A549 (cell line): ENCODE measurements at places on chromosomes 13 and 19. TPM values are rescaled to one million over a fixed set of nuclear protein-coding genes. Genes with fewer than 3 reads are reported as not detected.

Gene KLF1
- polyA plus RNA-seq, result not detected in 3 replicates

- no peak for DNase-seq
These were observed 1433.0 kb downstream of the UQCRFS1 start for GRCh38 chr19:27779954-27780353.

- no peak for DNase-seq
These were observed 154.9 kb downstream of the FGF9 start for GRCh38 chr13:21825801-21826200.

DNA sequence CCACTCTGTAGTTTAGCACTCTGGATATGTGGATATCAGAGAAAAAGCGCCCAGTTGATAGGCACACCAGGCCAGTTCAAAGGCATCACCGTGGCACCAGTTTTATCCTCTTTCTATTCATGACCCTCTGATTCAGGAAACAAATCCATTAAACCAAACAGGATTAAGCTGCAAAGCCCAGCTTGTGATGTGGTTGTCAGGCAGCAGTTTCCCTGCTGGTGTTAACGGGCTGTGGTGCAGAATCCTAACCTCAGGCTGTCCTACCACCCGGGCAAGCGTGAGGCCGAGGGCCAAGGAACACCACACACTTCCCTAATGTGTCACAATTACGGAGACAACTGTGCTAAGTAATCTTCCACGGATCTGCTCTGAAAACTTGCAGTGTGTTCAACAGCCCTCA, 209.1 kb downstream of the OLFM4 start:
- no peak for DNase-seq

DNA sequence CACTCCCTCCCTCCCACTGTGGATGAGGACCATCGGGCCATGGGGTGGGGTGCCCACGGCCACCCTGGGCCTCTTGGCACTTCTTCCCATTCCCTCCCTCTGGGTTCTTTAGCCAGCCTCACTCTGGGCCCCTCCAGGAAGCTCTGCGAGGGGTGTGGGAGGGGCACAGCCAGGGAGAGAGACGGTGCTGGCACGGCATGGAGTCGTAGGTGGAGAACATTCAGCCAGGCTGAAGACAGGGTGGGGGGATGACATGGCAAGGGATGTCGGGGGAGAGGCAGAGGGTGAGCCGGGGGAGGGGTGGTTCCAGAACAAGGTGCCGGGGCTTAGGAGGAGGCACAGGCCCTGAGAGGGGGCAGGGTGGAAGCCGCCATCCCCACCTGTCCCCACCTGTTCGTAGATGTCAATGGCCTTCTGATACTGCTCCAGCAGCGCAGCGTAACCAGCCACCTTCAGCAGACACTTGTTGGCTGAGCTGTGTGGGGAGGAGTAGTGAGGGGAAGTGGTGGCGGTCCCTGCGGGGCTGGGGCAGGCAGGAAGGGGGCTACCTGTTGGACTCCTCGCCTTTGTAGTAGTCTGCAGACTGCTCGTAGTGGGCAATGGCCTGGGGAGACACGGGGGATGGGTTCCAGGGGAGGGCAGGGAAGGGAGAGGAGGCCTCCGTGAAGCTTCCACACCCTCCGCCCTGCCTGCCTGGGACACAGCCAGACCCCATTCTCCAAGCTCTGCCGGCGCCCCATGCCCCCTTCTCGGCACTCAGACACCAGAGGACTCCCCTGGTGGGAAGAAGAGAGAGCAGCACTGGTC, 8.8 kb upstream of the KPTN start:
- DNase-seq, result no peak

DNA sequence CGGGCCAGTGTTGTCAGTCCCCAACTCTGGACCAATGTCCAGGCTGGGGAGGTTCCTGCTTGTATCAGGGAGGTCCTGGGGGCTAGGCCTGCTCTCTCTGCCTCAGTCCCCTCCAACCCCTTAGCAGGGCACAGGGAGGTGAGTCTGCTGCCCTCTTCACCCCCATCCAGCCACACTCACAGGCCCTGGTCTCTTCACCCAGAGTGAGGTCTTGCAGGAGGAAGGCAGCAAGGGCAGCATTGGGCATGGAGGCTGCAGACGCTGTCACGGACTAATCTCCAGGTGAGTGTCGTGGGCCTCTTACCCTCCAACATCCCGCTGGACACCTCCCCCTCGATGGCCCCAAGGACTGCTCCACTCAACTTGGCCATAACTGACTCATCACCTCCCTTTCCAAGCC, 11.9 kb upstream of the SIGLEC11 start:
- DNase-seq, result no peak

Gene NKG7
- not detected in 3 replicates for polyA plus RNA-seq

DNA sequence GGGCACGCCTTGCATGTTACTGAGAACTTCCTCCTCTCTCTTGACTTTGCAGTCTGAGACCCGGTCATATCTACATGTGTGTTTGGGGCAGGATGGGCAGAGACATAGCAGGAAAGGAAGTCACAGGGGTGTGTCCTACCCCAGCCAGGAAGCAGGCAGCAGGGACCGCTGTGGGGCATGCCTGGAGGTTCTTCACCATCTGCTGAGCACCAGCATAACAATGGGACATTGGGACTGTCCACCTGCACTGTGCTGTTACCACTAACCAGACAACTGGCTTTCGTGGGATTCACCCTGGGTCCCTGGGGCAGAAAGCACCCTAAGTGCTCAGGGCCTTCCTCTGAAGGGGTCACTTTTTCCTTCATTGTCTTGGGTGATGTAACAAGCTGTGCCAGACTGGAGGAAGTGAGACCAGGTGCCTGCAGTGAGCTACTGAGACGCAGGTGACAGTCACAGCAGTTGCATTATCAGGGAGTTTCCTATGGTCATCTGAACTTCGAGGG, 2.6 kb upstream of the HAUS5 start:
- no peak for DNase-seq

DNA sequence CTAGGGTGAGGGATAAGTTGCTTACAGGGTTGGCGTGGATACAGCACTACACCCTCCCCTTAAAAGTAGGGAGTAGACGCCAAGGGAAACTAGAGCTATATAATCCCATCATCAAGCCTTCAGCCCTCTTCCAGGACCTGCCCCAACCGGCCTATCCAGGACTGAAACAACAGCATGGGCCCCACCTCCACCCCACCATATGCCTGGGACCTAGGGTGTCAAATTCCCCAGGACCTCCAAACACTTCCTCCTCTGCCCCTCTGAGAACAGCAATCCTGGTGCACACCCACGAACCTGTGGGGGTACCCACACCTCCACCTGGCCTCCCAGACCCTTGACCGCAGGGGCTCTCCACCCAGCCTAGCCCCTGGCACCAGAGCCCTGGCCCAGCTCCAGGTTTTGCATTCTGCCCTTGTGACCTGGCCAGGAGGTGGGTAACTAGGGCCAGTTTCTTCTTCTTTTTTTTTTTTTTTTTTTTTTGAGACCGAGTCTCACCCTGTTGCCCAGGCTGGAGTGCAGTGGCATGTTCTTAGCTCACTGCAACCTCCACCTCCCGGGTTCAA, 1.4 kb upstream of the CYP2F1 start:
- DNase-seq, result no peak

GRCh38 chr19:32130332-32130731, 215.1 kb upstream of the ZNF507 start:
- DNase-seq, result no peak
